NCI-H1694 treated with DMSO at 0.1 percent for 48 hours (cell line): ENCODE measurements at places on chromosomes 3 and 15.

- DNase-seq, result no peak
Observed at GRCh38 chr3:190036631-190037030, 84.1 kb downstream of the P3H2 start.

- no peak for DNase-seq
Observed at GRCh38 chr3:105367063-105367405, 325 bp downstream of the ALCAM start.

- DNase-seq, result no peak
Observed at GRCh38 chr3:197682713-197683112, 54.0 kb downstream of the RUBCN start.

GRCh38 chr3:58025837-58026569, 17.8 kb downstream of the FLNB start:
- DNase-seq, result peak; percentile 24

DNA sequence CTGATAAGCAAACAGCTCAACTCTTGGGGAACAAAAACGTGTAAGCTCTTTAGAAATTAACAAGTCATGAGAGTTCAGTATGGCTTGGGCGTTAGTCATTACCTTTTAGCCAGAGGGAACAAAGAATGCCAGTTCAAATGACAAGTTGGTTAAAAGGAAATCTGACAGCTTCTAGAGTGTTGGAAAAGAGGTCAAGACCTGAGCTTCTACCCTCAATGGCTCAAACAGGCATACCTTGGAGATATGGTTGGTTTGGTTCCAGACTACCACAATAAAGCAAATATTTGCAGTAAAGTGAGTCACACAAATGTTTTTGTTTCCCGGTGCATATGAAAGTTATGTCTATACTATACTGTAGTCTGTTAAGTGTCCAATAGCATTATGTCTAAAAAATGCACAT, 136.1 kb downstream of the CACNA1D start:
- DNase-seq, result no peak

- no peak for DNase-seq
Observed at GRCh38 chr3:16204751-16205150, 30.3 kb downstream of the GALNT15 start.

DNA sequence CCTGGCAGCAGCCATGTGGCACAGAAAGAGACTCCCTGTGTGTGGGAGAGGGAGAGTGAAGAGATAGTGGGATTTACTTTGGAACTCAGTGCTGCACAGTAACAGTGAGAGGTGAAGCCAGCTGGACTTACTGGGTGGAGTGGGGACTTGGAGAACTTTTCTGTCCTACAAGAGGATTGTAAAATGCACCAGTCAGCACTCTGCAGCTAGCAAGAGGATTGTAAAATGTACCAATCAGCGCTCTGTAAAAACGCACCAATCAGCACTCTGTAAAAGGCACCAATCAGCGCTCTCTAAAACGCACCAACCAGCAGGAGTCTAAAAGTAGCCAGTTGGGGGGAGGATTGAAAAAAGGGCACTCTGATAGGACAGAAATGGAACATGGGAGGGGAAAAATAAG, 688.8 kb upstream of the ALCAM start:
- no peak for DNase-seq

DNA sequence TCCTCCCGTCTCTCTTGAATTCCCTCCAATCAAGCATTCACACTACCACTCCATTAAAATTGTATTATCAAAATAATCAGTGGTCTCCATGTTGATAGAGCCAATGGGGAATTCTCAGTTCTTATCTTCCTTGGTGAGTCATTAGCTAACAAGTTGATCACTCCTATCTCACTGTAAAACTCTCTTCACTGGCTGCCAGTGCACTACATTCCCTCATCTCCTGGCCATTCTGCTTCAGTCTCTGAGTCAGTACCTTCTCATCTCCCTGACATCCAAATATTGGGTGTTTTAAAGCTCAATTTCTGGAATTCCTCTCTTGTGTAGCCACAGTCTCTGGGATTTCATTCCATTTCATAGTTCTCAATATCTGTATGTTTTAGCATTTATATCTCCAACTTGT, 175.2 kb downstream of the ALDH1A2 start:
- no peak for DNase-seq

- no peak for DNase-seq
Observed at GRCh38 chr3:108006881-108007331, 83.9 kb downstream of the CD47 start.

- DNase-seq, result no peak
Observed at GRCh38 chr3:156795890-156796481, 30.2 kb upstream of the LEKR1 start.

DNA sequence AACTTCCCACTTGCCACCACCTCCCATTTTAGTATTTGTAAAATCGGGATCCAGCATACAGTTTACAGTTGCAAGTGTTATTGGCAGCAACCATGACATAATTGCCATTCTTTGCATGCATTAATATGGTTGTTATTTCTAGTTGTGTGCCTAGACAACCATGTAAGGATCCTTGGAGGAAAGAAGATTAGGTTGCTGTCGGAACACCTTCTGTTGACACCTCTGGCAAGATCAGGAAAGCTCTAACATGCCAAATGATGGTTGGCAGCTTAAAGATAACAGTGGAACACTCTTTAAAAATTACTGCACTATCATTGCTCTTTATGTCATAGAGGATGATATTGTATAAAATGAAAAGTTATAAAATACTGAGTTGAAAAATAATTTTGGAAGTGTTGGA, 313.5 kb upstream of the RARB start:
- no peak for DNase-seq

GRCh38 chr3:108123326-108123725, 32.5 kb upstream of the CD47 start:
- no peak for DNase-seq

GRCh38 chr15:75554717-75555116, 24.4 kb downstream of the PTPN9 start:
- DNase-seq, result no peak

DNA sequence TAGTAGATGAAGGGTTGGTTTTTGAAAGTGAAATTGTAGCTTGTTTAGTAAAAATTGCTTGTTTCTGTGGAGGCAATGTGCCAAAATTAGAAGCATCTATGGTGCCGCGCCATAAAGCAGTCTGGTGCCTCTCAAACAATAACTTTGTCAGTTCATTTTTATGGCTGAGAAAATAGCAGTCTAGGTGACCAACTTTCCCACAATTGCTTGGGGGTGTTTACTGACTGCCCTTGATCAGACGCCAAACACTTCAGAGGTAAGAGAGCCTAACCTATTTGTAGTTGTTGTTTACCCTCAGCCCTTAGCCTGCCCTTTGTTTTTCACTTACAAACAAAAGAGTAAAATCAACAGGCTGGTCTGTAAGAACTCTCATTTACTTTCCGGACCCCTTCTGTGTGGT, 174.5 kb downstream of the FNDC3B start:
- no peak for DNase-seq

DNA sequence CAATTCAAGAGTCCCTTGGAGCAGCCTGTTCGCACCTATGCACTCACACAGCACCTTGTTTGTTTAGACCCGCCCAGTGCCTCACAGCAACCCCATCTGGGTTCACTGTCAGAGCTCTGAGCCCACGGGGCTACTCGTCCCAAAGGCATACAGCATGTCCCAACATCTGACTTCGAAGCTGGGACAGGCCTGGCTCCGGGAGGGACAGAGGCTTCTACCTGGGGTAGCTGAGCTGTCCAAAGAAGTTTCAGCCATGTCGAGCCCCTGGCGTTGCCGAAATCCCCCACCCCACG, 28.6 kb upstream of the CYP11A1 start:
- DNase-seq, result no peak

- DNase-seq, result no peak
Observed at GRCh38 chr3:36864180-36865053, 80.4 kb downstream of the TRANK1 start.

DNA sequence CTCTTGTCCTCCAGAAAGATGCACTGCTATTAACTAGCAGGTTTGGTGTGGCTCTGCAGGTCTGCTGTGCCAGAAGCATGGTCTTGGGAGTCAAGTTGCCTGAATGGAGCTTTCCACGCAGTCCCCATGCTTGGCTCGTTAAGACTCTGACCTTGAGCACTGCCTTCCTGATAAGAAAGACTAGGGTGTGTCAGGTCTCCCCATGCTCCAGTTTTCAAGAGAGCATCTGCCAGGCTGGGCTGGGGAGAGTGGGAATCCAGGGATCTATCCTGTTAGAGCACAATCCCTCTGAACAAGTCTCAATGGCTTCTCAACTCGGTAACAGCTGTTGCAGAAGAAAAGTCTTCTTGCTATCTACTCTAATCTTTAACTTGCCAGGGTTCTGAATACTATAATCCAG, 98.2 kb downstream of the TJP1 start:
- no peak for DNase-seq

- no peak for DNase-seq
Observed at GRCh38 chr3:171491361-171491760, 31.2 kb upstream of the TNIK start.

- DNase-seq, result peak; percentile 10
Observed at GRCh38 chr3:36729204-36730056, 34.9 kb downstream of the DCLK3 start.

DNA sequence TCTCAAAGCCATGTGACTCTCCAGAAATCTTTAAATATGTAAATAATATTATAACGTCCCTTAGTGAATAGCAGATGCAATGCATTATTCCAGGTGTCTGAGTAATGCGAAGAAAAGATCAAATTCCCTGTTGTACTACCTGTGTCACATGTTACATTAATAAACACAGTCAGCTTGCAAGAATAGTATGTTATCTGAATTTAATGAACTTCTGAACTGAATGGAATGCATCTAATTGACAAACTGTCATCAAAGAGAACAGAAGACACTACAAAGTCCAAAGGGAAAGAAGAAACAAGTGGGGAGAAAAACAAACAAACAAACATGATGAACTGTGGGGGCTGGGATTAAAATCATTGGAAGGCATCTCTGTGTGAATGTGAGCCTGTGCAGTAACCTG, 508.8 kb downstream of the LPP start:
- DNase-seq, result no peak

DNA sequence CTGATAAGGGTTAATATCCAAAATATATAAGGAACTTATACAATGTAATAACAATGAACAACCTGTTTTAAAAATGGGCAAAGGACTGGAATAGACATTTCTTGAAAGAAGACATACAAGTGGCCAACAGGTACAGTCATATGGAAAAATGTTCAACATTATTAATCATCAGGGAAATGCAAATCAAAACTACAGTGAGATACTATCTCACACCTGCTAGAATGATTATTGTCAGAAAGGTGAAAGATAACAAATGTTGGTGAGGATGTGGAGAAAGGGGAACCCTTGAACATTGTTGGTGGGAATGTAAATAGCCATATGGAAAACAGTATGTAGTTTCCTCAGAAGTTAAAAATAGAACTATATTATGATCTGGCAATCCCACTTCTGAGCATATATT, 20.4 kb downstream of the GOLM2 start:
- no peak for DNase-seq

- no peak for DNase-seq
Observed at GRCh38 chr3:134284438-134284837, 33.8 kb upstream of the RYK start.

DNA sequence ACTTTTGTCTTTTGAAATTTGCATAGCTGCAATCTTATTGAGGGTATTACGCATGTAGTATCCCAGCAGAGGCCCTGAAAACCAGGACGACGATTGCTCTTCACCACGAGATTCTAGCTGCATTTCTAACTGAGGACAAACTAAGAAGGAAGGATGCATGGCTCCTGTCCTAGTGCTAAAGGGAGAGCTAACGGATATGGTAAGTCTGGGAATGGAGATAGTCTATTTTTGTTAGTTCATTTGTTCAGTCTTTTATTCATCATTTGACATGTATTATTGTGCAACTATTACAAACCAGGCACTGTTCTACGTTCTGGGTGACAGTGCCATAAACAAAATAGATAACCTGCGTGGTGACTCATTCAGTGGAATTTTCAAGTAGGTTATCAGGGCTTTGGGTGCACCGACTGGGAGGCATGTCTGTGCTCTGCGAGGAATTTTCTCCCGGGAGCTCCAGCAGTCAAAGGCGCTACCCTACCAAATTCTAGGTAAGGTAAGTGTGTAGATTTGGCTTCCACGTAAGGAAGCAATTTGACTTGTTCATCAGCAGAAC, 51.9 kb upstream of the ETV5 start:
- no peak for DNase-seq

GRCh38 chr3:12046406-12046805, 42.2 kb downstream of the SYN2 start:
- DNase-seq, result peak; percentile 35

DNA sequence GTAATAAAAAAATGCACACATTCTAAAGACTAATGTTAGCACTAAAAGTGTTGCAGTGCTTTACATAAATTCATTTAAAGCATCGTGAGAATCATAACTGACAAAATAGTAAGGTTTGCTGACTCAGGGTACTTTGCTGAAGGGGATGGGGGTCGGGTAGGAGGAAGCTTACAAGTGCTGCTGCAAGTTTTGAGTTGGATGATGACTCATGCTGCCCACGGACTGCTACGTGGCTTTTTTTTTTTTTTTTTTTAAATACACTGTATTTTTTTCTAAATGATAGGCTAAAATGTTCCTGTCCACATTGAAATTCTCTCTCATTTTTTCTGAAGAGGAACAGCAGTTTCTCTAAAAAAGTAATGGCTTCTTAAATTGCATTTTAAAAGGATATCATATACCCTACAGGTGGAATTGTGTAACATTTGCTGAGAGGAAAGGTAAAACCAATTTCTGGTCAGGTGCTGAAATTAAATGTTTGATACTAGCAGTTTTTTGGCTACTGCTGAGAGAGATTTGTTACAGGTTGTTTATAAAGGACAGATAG, 2.2 kb downstream of the MAPK6 start:
- no peak for DNase-seq

GRCh38 chr15:35095941-35096340, 10.8 kb upstream of the NANOGP8 start:
- DNase-seq, result no peak

- no peak for DNase-seq
Observed at GRCh38 chr3:107953722-107954121, 137.1 kb downstream of the CD47 start.

GRCh38 chr3:77160931-77161497, 121.1 kb downstream of the ROBO2 start:
- DNase-seq, result no peak

GRCh38 chr3:85258819-85259218, 300.0 kb downstream of the CADM2 start:
- no peak for DNase-seq

GRCh38 chr3:123102826-123103225, 36.0 kb downstream of the PDIA5 start:
- no peak for DNase-seq

DNA sequence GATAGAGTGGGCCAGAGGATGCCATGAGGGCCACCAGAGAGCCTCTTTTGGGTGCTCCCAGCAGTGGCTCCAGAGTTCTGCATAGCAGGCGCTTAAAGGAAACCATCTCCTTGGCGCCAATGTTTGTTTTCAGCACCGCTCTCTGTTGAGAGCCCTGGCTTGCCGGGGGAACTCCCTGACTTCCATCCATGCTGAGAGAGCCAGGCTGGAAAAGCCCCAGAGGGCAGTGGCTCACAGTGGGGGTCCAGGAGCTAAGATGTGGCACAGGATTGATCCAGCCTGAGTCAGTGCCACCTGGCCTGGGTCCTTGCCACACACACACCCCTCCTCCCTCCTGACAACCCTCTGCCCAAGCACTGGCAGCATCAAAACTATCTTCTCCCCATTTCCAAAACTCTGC, 50.4 kb upstream of the HACD2 start:
- DNase-seq, result no peak
